NCI-H748 treated with DMSO at 0.1 percent for 48 hours (cell line): ENCODE measurements at places on chromosomes 1 and 21.

GRCh38 chr1:77375990-77376389 is 94.2 kb downstream of the AK5 start:
- DNase-seq: no peak

GRCh38 chr21:45114072-45114471 is 39.7 kb downstream of the ADARB1 start:
- no peak for DNase-seq

- no peak for DNase-seq
Measured at GRCh38 chr1:185046668-185047067, 1.3 kb downstream of the RNF2 start.

DNA sequence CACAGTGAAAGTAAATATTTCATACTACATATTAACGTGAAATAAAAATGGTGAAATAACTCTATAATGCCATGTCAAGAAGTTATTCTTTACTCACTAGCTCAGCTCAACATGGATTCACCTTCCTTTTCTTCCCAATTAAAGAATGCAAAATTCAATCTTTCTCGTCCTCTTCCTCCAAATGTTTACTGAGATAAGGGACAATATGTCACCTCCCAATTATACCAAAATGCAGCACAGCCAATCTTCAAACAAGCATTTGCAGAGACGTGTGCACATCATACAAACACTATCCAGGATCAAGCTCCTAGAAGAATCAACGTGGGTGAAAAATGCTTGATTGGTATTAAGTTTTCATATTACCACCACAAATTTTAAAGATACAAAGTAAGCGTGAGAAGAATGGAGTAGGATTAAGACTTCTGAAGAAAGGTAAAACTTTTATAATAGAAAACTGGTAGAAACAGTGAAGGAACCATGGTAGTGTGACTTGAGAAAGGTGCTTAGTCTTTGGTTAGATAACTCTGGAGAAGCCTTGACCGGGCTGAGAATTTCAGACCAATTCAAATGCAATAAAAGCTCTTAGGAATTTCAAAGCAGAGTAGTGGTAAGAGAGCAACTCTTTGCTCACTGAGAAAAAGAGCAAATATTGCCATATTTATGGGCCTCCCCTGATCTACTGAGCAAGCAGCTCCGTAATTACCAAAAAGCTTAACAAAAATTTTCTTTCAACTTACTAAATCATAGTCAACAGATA is 7.2 kb downstream of the PTP4A2 start:
- DNase-seq: no peak

DNA sequence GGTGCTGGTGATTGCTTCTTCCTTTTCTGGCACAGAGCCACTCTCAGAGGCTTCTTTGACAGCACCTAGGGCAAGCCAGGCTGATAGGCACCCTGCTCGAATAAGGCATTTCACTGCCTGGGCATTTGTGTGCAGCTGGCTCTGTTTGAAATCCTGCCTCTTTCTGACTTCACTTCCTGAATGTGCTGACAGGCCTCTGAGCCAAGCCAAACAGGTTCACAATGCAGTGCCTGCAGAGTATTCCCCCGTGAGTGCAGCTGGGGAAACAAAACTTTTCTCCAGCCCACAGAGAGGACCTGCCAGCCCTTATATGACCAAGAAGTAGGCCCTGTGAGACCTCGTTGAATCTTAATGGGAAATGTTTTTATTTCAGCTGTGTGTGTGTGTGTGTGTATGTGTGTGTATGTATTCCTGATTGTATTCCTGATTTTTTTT is 10.4 kb downstream of the JUN start:
- no peak for DNase-seq

GRCh38 chr1:40479156-40479555 is 2.1 kb downstream of the ZFP69 start:
- DNase-seq: no peak

DNA sequence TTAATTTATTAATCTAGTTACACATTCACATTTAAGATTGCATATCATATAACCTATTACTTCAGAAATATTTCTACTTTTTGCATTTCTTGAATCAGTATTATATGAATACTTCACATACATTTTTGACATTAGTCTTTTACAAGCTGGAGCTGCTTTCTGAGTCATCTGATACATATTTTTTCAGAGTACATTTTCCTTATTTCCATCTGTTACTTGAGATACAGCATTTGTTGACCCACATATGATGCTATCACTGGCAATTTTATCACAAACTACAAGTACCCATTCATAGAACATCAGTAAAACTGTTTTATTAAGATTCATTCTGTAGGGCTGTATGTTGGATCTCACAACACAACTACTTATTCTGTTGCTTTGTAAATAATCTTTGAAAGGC is 367.2 kb upstream of the ST6GALNAC5 start:
- DNase-seq: no peak
